ENCODE measurements at places on chromosomes 1 and 21.

DNA sequence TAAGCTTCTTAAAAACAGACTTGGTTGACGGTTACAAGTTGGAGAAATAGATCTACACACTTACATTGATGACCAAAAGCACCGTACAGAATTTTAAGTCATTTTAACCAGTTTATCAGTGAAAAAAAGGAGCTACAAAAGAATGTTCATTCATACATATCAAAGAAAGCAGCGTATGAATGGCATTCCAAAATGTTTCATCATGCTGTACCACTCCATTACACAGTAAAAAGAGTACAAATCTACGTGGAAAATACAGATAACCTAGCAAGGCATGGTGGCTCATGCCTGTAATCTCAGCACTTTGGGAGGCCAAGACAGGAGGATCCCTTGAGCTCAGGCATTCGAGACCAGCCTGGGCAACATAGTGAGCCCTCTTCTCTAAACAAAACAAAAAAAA, 40.3 kb downstream of the ZZZ3 start:
- no peak for DNase-seq

- no peak for DNase-seq
Measured at GRCh38 chr1:228853637-228854036, 118.4 kb downstream of the RHOU start.

GRCh38 chr1:227909188-227909587, 38.5 kb downstream of the WNT9A start:
- no peak for DNase-seq

GRCh38 chr1:24507405-24507804, 4.8 kb downstream of the RCAN3 start:
- DNase-seq = no peak

DNA sequence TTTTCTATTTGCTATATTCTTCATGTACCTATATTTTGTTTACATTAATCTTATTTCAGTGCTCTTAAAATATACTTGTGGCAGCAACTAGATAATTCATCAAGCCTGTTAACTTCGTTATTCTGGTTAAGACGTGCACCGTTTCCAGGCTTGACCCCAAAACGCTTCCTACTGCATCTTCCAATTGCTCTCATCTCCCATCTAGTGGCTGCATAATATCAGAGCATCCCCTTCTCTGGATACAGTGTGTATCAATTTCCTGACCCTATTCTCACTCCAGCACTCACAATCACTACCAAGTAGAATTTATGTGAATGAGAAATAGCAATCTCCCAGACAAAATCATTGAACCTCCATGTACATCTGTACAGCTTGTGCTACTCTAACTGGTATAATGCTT, 1280.3 kb upstream of the B3GALT2 start:
- no peak for DNase-seq

DNA sequence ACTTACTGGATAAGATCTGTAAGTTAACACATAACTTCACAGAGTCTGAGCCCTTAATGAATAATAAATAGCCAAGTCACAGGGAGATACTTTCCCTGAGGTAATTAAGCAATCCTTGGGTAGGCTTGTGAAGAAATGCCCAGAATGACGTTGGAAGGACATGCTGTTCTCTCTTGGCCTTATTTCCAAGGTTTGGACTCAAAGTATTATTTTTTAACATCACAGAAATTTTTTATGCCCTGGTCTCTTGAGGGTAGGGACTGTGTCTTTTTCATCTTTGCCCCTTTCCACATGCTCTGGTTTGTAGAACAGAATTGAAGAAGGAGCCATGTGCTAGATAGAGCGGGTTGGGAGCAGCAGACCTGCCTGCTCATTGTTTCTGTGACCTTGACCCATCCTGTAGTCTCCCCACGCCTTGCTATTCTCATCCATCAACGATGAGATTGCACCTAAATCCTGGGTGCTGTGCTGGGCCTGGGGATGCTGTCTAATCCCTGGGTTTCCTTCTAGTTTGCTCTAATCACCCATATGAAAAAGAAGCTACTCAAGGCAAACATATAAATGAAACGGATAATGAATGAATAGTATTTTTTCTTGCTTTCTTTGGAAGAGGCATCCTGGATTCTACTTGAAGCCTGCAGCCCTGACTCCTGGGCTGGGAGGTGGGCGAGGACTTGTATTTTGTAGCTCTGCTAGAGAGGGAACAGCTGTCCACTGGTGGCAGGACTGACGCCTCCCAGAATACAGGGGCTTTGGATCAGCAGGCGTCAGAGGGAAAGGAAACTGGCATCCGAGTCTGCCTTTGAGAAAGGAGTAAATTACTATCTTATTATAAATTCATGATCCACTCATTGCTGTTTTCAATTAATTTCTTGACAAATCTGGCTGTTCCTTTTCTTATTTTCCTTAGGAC, 17.5 kb upstream of the LAMTOR5 start:
- no peak for DNase-seq

- DNase-seq = no peak
Measured at GRCh38 chr1:3669971-3670431, 17.7 kb downstream of the TP73 start.

DNA sequence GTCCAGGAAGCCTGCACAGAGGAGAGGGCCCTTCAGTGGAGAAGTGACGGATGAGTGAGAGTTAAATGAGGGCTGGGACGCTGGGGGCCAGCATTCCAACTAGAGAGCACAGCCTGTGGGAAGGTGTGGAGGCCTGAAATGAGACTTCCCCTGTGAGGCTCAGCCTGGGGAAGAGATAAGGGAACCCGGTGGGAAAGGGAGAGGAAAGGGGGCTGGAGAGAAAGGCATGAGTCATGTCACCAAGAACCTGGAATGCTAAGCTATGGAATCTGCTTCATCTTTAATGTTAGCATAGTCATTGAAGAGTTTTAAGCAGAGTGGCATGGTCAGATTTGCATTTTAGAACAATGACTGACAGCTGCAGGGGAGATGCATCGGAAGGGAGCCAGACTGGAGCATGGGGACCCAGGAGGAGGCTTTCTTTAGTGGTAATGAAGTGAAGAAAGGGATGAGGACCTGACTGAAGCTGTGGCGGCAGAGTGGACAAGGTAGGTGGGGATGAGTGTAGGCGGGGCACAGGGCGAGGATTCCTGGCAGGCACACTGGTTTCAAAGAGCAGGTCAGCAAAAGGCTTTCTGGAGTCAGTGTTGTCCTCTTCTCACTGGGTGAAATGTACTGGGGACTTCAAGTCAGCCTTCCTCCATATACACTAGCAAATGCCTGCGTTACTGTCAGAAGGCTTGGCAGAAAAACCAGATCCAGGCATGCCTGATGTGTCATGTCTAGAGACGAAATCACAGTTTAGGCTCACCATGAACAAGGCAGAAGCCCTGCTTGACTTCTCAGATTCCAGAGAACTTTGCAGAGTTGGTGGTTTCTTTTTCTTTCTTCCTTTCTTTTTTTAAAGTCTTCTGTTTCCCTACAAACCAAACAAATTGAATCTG, 8.0 kb downstream of the RGL1 start:
- no peak for DNase-seq

GRCh38 chr1:184030433-184031091, 7.0 kb downstream of the COLGALT2 start:
- no peak for DNase-seq

DNA sequence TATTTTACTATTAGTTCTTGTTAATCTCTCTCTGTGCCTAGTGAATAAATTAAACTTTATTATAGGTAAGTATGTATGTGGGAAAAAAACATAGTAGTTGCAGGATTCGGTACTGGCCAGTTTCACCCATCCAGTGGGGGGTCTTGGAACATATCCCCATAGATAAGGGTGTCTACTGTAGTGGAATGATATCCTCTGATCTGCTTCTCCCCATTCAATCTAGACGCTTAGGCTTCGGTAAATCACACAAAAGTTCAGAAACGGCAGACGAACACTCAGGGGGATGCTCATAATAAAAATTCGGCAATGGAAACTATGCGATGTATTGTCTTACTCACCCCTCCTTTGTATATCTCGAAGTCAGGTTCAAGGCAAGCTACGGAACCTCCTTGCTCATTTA, 232.9 kb upstream of the COA6 start:
- no peak for DNase-seq

GRCh38 chr1:180504186-180504585, 1.8 kb upstream of the ACBD6 start:
- no peak for DNase-seq

GRCh38 chr1:225567789-225568188, 85.1 kb downstream of the ENAH start:
- DNase-seq = peak; percentile 9

DNA sequence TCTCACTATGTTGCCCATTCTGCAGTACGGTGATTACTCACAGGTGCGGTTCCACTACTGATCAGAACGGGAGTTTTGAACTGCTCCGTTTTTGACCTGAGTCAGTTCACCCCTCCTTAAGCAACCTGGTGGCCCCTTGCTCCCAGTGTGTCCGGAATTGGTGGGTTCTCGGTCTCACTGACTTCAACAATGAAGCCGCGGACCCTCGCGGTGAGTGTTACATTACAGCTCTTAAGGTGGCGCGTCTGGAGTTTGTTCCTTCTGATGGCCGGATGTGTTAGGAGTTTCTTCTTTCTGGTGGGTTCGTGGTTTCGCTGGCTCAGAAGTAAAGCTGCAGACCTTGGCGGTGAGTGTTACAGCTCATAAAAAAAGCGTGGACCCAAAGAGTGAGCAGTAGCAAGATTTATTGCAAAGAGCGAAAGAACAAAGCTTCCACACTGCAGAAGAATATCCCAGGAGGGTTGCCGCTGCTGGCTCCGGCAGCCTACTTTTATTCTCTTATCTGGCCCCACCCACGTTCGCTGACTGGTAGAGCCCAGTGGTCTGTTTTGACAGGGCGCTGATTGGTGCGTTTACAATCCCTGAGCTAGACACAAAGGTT, 17.6 kb upstream of the PARP1 start:
- no peak for DNase-seq

GRCh38 chr1:208903251-208903905, 659.2 kb upstream of the PLXNA2 start:
- no peak for DNase-seq

GRCh38 chr1:25180996-25181395, 51.3 kb downstream of the SYF2 start:
- no peak for DNase-seq

DNA sequence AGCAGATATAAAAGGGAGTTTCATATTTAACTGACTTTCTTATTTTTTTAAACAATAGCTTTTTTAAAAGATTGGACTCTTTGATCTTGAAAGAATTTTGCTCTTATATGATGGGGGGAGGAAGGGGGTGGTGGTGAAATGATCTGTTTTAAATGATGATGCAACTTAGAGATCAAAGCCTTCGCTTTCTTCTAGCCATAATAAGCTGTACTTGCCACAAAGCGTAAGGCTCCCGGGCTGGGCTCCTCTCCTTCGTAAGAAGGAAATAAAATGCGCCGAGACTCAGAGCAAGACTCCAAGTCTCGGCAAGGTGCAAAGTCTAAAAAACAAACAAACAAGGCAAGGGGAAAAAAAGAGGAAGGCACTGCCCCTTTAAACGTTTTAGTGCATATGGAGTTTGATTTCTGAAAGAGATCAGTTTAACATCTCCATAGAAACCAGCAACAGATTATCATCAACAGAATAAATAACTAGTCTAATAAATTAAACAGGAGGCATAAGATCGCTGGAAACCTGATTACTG, 3.3 kb downstream of the CASZ1 start:
- no peak for DNase-seq

- DNase-seq = no peak
Measured at GRCh38 chr1:161187311-161187710, 10.0 kb upstream of the B4GALT3 start.

DNA sequence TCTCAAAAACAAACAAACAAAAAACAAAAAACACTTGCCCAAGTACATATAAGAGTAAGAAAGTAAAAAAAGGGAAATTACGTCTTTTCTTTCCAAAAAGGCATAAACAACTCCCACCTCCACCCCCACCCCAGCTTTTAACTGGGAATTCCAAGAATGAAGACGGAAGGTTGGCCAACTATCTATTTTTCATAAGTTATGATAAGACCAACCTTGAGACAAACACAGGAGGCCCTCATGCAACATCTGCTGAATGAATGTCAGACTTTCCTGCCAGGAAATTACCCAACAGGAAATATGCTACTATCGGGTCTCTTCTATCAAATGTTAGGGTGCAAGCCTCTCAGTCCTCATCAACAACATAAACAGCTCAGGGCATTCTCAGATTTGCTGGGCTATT, 1.9 kb downstream of the BSDC1 start:
- DNase-seq = no peak

- DNase-seq = no peak
Measured at GRCh38 chr1:182173808-182174512, 112.4 kb upstream of the ZNF648 start.
